ENCODE measurements at places on chromosomes 11 and 22.

DNA sequence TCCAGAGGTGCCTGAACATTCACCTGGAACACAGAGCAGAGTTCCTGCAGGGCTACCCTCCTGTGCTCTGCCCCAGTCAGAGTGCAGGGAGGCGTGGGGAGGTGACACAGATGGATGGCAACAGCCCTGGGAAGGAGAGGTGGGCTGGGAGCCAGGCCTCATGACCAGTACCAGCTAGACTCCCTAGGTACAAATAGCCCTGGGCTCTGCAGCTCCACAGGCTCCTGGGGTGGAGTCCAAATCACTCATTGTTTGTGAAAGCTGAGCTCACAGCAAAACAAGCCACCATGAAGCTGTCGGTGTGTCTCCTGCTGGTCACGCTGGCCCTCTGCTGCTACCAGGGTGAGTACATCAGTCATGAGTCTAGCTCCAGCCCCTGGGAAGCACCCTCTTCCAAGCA is at the start of gene SCGB1D2:
TSS of gene SCGB1D2 (plus strand) at position 219 of the 400 bp plus-strand sequence. CDS start at position 288, 69 bp downstream.
- DNase-seq = no peak

GRCh38 chr11:70055444-70055843 is 22.7 kb upstream of the ANO1 start:
- DNase-seq = no peak

GRCh38 chr11:130426223-130426836 is 2.1 kb downstream of the ADAMTS8 start:
- DNase-seq = no peak

- no peak for DNase-seq
Observed at GRCh38 chr11:83713708-83714107, 427.5 kb upstream of the CCDC90B start.

DNA sequence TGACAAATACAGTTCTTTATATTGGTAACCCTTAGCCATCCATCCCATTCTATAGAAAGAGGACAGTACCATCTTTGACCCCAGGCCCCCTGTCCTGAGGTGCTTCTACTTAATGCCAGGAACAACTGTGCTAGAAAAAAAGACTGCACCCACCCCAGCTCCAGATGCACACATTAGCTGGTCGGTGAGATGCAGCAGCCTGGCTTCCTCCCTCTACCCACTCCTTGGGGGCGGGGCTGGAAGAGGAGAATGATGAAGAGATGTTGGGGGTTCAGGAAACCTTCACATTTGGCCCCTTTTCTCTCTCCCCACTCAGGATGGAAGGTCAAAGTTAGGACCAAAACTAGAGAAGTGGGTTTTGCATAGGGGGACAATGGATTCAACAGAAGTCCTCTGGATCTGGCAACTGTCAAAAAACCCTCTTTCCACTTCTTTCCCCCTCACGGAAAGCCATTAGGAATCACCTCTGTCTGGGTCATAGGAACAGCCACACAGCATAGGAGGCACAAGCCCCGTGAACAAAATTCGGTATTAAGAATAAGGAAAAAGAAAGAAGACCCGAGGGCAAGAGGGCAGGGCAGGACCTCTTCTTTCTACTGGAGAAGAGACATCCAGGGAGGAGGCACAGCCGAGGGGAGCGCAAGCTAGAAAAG is 755 bp downstream of the NRIP3 start:
- no peak for DNase-seq

Data from stimulated activated CD8-positive, alpha-beta memory T cell treated with anti-CD3 and anti-CD28 coated beads, Interleukin-7, amount 100 ng/mL, for 1 hour (primary cell).